ENCODE measurements at places on chromosomes 6 and 20. TPM values are rescaled to one million over a fixed set of nuclear protein-coding genes. Genes with fewer than 3 reads are reported as not detected.

- H3K4me1 ChIP-seq = no peaks in the 10 kb centered on the region
- H3K27ac ChIP-seq = no peak overlapping the region
- H3K4me3 ChIP-seq = no peak overlapping the region
- H3K36me3 ChIP-seq = no peaks in the 10 kb centered on the region
- no peak for DNase-seq
Observed at GRCh38 chr6:41836022-41836659, 48.6 kb downstream of the TOMM6 start.

DNA sequence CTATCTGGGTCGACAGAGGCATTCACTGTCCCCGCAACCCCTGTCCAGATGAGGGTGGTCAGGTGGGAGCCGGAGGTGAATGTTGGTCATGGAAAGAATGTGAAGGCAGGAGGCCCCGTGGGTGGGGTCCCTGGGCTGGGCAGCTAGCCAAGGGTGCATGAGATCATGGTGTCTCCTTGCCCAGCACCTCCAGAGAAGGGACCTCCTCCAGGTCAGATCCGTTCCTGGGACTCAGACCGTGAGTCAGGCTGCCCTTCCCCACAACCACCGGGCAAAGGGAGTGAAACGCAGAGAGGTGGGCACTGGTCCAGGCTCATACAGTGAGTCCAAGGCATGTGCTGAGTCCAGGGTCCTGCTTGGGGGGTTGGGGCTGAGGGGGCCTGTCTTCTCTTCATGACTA lies 3.5 kb downstream of the FOXS1 start:
- no peak overlapping the region for H3K4me3 ChIP-seq
- peaks cover 30% of the 10 kb centered on the region for H3K4me1 ChIP-seq
- no peak overlapping the region for H3K27ac ChIP-seq
- H3K36me3 ChIP-seq = no peaks in the 10 kb centered on the region
- H3K27me3 ChIP-seq = no peaks in the 10 kb centered on the region

GRCh38 chr6:26044140-26045064 lies 42.8 kb upstream of the HFE start:
- H3K27ac ChIP-seq = no peak overlapping the region
- no peaks in the 10 kb centered on the region for H3K27me3 ChIP-seq
- no peak for DNase-seq
- no peak overlapping the region for H3K4me3 ChIP-seq
- no peaks in the 10 kb centered on the region for H3K4me1 ChIP-seq

The EZR gene
- total RNA-seq = 287 TPM

The QRSL1 gene
- total RNA-seq = 22.0 TPM

The RIPOR3 gene
- 4.5 TPM for total RNA-seq

Measured in H1 (cell line).